ENCODE measurements at places on chromosomes 1 and 21.

- DNase-seq = no peak
These were observed 574 bp downstream of the ITPKB start for GRCh38 chr1:226738421-226738994.

DNA sequence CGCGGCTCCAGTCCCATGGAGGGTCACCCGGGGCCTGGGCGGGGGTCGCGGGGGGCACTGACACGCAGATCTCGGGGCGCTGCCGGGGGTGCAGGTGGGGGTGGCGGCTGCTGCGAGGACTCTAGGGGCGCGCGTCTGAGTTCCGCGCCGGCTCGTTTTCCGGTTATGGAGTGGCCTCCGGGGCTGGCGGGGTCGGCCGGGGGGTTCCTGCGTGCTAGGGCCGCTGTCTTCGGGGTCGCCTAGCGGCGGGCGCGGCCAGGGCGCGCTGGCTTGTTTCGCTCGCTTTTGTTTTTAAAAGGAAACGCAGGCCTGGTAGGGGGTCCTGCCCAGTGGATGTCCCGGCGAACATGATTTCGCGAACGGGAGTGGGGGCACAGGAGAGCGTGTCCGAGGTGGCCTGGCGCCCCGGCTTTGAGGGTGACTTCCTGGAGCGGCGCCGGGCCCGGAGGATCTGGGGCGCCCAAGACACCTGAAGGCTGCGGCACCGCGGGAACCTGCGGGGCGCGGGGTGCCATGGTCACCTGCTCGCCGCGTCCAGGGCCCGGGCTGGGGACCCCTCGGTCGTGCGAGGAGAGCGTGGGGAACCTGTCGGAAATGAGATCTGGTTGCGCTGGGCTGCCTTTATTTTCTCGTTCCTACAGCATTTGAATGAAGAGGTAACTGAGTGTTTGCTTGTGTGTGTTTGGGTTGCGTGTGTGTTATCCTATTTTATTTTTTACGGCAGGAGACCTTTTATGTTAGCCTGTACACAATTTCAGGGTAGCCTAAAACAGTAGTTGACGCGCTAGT lies 618 bp downstream of the ETS2 start:
- DNase-seq = no peak

- DNase-seq = no peak
These were observed 355.5 kb downstream of the HLX start for GRCh38 chr1:221234791-221235190.

- DNase-seq = no peak
These were observed 30.0 kb downstream of the CDK18 start for GRCh38 chr1:205534444-205534985.

- DNase-seq = no peak
These were observed 32.5 kb downstream of the LRRC3 start for GRCh38 chr21:44487831-44488230.

DNA sequence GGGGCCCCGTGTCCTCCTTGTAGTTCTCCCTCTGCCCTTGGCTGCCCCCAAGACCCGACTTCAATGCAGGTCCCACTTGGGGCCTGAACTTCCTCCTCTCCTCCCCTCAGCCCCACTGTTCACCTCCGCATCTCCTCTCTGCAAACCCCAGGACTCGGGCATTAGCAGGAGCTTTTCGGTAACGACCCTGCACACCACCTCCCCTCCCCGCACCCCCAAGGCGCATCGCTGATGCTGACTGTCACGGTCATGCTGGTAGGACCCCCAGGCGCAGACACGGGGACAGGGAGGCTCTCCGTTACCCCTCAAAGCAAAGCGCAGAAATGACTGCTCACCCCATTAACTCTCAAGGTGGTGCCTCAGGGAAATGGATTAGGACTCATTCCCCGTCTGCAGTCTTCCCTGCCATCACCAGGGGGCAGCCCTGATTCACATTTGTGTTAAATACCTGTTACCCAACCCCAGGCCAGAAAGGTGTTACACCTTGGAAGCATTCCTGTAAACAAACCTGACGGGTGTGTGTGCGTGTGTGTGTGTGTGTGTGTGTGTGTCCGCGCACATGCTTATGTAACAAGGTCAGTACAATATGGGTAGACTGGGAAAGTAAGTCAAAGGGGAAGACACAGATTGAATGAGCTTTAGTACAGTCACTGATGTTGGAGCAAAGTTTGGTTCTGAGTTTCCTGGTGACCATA lies 6.4 kb upstream of the GUCA2B start:
- DNase-seq = peak; percentile 27

GRCh38 chr1:195697130-195697529 lies 911.1 kb downstream of the KCNT2 start:
- no peak for DNase-seq

GRCh38 chr1:203273869-203274602 lies 31.3 kb upstream of the BTG2 start:
- no peak for DNase-seq

Measured in NCI-H187 treated with DMSO at 0.1 percent for 48 hours (cell line).